Cerebellar cortex (tissue), 1 donor: ENCODE measurements at places on chromosomes 5 and 9.
A peak's percentile ranks its signal among the peaks of the same experiment; 100 is the strongest.

DNA sequence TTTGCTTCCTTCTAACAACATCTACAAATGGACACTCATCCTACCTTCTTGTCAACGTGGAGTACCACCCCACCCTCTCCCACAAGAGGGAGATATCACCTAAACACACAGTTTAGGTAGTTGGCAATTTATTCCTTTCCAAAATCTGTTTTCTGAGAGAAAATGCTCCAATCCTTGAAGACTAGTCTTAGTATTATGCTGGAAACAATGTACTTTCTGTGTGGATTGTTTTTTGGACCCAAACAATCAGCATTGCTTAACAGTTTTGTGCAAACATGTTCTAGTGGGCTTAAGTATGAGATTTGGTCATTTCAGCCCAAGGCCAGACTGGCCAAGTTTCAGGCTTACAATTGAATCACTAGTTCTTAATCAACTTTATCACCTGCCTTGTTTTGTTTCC, 359.1 kb downstream of the ARHGEF28 start:
- no peak for DNase-seq

DNA sequence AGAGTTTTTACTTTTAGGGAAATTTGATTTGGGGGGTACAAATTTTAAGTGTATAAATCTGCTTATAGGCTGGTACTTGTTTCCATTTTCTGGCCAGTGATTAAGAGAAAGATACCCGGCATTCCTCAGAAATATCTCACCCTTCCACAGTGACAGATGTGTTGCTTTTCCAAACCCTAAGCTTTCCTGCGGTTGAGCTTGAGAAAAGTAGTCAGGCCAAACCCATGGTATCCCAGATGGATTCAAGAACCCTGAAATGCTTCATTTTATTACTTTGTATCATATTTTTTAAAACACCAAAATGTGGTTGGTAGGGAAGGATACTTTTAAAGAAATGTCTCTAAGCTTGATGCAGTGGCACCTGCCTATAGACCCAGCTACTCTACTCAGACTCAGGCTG, 23.5 kb downstream of the SPTAN1 start:
- DNase-seq: no peak

DNA sequence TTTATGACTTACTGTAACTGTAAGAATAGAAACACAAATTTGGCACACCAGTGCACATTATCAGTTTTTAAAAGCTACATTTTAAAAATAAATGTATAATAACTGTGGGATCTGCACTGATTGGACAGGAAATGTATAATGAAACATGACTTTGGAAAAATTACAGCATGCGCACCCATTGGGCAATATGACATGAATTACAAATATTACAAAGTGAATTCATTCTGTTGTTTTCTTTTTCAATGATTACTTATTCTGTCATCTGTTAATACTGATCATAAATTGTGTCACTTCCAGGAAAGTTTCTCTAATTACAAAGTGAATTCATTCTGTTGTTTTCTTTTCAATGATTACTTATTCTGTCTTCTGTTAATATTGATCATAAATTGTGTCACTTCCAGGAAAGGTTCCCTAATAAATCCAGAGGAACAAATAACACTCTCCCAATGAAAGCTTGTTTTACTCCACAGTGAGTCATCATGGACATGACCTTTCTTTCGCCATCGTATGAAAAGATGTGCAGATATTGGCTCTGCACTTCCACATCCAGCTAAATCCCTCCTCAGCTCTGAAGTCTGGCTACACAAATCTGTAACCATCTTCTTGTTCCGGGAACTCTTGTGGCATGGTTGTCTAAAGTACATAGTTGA, 297.0 kb upstream of the HAPLN1 start:
- no peak for DNase-seq

DNA sequence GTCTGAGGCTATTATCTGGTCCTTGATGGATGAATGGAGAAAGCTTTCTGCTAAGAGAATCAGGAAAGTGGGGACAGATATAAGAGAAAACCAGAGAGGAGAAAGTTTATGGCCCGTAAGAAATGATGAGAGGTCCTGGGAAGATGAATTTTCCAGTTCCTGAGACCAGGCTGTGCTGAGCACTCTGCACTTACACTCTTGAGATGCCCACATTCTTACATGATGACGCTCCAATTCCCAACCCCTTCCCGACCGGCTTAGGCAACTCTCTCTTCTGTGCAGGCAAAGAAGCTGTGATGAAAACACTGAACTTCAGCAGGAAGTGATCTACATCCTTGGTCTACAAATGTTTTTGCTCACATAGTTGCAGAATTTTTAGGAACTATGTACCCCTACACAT, 417.0 kb downstream of the ARHGEF28 start:
- no peak for DNase-seq

DNA sequence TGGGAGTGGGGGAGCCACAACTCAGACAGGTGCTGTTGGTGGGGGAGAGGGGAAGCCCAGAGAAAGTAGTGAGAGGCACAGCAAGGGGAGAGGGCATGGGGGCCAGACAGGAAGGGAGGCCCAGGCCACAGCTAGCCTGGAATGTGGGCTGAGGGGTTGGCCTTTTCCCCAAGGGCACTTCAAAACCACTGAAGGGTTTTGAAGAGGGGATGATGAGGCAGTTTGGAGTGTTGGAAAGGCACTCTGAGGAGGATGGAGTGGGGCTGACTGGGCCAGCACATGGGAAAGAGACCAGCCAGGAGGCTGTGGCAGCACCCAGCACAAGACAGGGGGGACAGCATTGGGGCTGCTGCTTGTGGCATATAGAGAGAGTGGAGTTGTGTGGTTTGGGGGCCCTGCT, 3.8 kb downstream of the PSD2 start:
- DNase-seq: no peak

- DNase-seq: no peak
Measured at GRCh38 chr9:27610622-27611021, 37.3 kb upstream of the C9orf72 start.

DNA sequence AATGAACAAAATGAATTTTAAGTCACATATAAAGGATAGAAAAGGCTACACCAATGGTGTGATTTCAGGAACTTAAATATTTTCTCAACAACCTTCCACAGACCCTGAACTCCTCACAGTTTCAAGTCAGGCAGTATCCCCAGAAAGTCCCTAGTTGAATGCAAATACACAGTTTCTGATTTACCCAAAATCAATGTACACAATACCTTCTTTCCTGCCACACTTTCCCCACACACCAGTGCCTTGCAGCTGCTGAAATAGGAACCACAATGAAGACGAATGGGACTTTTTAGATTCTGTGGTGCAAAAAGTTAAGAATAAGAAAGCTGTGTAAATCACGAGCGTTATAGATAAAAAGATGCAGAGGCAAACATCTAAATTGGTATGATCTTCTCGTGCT, 552.4 kb upstream of the MEF2C start:
- DNase-seq: no peak

GRCh38 chr9:86695910-86696424, 251.3 kb downstream of the GAS1 start:
- no peak for DNase-seq

DNA sequence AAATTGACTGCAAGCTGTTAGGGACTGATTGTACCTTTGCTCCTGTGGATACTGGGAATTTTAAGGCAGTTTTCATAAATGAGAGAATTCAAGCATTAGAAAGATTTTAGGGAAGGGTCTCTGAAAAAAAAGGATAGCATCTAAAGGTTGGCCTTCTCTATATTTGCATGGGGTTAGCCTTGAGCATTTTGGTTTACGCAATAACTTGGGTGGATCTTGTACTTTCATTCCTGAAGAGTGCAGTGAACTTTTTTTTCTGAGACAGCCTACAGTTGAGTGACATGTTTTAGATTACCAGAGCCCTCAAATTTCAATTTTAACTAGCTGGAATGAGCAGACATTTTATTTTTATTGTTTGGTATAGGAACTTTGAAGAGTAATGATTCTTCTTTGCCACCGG, 91.6 kb upstream of the NR3C1 start:
- no peak for DNase-seq

- no peak for DNase-seq
Measured at GRCh38 chr9:71690689-71691435, 77.5 kb downstream of the CEMIP2 start.

- DNase-seq: no peak
Measured at GRCh38 chr9:111839987-111840386, 45.2 kb upstream of the SHOC1 start.

GRCh38 chr9:5389109-5389732, 48.5 kb downstream of the PLGRKT start:
- DNase-seq: no peak

- DNase-seq: no peak
Measured at GRCh38 chr5:78500871-78501270, 140.5 kb downstream of the SCAMP1 start.

- DNase-seq: peak; percentile 67
Measured at GRCh38 chr9:84315278-84315877, 25.2 kb downstream of the SLC28A3 start.

DNA sequence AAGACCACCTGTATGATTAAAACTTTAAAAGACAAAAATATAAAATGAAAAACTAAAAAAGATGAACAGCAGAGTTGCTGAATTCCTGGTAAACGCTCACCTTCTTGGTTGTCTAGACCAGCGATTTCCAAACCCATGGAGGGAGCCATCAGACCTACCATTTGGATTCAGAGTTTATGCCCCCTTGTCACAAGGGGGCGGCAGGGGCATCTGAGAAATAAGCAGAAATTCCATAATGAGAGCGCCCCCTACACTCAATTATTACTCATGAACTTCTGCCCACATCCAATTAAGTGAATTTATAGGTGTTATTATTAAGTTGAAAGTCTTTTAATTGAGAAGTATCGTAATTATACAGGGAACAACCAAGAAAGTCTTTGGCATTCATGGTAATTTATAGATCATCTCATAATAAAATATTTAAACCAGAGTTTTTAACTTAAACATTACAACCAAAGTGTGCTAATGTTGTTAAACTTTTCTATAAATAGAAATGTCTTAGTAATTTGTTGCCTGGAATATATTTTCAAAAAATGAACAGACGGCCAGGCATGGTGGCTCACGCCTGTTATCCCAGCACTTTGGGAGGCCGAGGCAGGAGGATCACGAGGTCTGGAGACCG, 35.2 kb upstream of the SPATA31C2 start:
- DNase-seq: peak; percentile 61

DNA sequence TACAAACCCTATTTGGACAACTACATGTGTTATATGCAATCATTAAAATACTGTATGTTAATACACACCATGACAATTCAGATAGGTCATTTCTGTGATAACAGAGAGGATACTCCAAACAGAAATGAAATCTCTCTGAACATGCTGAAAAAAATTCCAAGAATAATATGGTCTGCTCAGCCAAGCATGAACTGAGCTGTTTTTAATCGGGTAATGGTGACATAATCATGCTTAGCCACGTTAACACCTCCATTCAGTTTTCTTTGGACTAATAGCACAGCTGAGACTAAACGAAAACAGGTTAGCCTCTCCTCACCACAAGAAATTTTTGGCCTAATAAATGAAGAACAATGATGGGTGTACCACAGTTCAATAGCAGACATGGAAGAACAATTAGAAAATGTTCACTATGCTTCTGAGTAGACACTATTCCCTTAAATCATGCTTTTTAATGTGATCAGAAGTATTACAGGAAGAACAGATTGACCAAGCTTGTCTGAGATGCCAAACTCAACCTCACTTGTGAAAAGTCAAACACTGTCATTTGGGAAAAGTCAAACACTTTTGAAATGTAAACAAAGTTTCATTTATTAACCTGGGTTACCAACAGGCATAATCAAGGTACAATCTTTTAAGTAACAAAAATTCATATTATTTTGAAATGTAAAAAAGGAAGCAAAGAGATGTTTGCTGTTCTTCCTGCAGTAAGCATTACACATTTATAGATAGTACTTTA, 19.4 kb downstream of the RAB14 start:
- DNase-seq: no peak

- no peak for DNase-seq
Measured at GRCh38 chr5:142063376-142063775, 45.2 kb upstream of the NDFIP1 start.

DNA sequence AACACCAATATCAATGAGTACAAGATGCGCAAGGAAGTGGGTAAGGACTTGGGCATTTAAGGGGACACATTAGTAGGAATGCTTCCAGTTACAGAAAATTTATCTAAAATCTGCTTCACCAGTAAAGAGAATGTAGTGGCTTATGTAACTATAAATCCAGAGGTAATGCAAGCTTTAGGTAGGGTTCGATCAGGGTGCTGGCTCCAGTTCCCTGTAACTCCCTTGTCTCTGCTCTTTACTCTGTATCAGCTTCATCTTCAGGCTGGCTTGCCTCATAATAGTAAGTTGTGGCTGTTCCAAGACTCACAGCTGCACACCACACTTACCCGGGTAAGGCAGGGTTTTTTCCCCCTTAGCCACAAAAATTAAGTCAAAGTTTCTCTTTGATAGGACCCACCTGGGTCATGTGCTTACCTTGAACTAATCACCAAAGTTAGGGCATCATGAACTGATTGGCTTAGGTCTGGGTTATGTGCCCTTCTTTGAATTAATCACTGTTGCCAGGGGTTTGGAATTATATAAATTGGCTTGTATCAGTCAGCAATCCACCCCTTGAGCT, 35.5 kb downstream of the ARHGEF37 start:
- no peak for DNase-seq

GRCh38 chr5:9558319-9558965, 12.6 kb upstream of the SEMA5A start:
- no peak for DNase-seq

DNA sequence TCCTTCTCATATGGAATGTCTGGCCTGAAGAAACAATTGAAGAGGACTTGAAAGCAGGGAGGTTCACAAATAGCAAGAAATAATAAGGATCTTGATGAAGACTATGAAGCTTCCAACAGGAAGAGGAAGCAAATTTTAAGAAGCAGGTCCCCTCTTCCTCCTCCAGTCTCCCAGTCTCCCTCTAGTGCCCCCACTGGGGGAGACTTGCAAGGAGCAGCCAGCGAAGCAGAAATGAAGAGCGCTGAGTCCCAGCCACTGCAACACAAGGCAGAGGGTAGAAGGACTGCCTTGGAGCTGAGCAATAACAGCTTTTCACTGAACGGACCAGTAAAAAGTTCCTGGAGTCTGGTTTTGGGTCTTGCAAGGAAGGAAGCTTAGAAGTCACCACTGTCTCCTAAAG, 32.6 kb upstream of the ACO1 start:
- no peak for DNase-seq

- DNase-seq: no peak
Measured at GRCh38 chr5:80069251-80069800, 34.2 kb downstream of the THBS4 start.

DNA sequence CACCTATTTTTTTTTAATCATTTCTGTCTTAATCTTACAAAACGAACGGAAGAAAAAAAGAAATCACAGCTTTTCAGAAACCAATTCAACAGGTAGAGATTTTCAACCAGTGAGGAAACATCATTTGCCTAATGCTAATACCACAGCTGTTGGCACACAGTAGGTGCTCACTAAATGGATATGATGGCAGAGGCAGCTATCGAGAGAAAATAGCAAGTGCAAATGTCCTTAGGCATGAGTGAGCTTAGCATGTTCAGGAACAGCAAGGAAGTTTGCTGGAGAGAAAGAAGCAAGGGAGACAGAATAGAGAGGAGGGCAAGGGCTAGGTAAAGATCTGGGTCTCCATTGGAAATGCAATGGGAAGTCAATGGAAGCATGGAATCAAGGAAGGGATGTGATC, 49.2 kb downstream of the CEMIP2 start:
- no peak for DNase-seq

- DNase-seq: no peak
Measured at GRCh38 chr9:752201-752600, 89.3 kb upstream of the DMRT1 start.
